ENCODE measurements at places on chromosomes 13 and 19.

GRCh38 chr13:45415112-45415511, 3.1 kb downstream of the SLC25A30 start:
- no peaks in the 10 kb centered on the region for H3K27me3 ChIP-seq
- peak overlapping the region; percentile 44 for H3K4me3 ChIP-seq
- H3K27ac ChIP-seq = no peak overlapping the region

DNA sequence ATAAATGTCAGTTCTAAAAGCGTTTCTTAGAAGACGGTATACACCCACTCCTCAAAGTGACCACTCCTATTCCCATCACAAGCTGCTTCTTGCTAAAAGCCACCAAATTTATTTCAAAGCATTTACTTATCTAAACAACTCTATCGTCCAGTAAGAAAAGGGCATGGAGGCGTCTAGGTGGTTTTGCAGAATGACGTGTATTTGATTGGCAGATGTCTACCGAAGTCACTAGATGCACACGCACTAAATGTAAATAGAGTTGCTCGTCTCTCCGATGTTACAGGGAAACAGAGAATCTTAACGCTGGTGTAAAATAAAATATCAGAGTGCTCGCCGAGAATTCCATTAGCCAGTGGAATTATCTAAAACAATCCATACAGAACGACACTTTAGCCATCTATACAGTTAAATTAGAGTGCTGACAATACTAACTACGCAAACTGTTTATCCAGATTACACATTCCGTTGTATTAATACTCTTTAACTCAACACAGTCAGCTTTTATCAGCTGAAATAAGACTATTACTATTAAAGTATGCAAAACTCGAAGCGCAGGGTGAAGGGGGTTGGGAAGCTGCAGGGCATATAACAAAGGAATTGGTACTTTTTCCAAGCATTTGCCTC, 1.9 kb downstream of the KLF12 start:
- no peaks in the 10 kb centered on the region for H3K36me3 ChIP-seq
- peak; percentile 24 for DNase-seq
- H3K4me3 ChIP-seq = peak overlapping the region; percentile 85
- H3K4me1 ChIP-seq = peaks cover 33% of the 10 kb centered on the region
- peak overlapping the region; percentile 89 for H3K27ac ChIP-seq
- no peaks in the 10 kb centered on the region for H3K27me3 ChIP-seq

- H3K36me3 ChIP-seq = no peaks in the 10 kb centered on the region
- no peaks in the 10 kb centered on the region for H3K4me1 ChIP-seq
- H3K4me3 ChIP-seq = no peak overlapping the region
- no peaks in the 10 kb centered on the region for H3K27me3 ChIP-seq
- no peak for DNase-seq
Measured at GRCh38 chr19:1465191-1466016, 13.6 kb downstream of the C19orf25 start.

- H3K4me3 ChIP-seq = no peak overlapping the region
- no peaks in the 10 kb centered on the region for H3K36me3 ChIP-seq
- no peaks in the 10 kb centered on the region for H3K27me3 ChIP-seq
- H3K4me1 ChIP-seq = no peaks in the 10 kb centered on the region
- DNase-seq = no peak
- H3K27ac ChIP-seq = no peak overlapping the region
Measured at GRCh38 chr13:109655611-109656010, 130.8 kb downstream of the IRS2 start.

GRCh38 chr13:22506096-22506691, 674.6 kb upstream of the SGCG start:
- H3K36me3 ChIP-seq = no peaks in the 10 kb centered on the region
- H3K27me3 ChIP-seq = no peaks in the 10 kb centered on the region
- no peak for DNase-seq

GRCh38 chr19:1156305-1156801, 17.7 kb downstream of the SBNO2 start:
- DNase-seq = peak; percentile 55
- H3K4me3 ChIP-seq = no peak overlapping the region
- H3K4me1 ChIP-seq = peaks cover 11% of the 10 kb centered on the region
- no peaks in the 10 kb centered on the region for H3K27me3 ChIP-seq

DNA sequence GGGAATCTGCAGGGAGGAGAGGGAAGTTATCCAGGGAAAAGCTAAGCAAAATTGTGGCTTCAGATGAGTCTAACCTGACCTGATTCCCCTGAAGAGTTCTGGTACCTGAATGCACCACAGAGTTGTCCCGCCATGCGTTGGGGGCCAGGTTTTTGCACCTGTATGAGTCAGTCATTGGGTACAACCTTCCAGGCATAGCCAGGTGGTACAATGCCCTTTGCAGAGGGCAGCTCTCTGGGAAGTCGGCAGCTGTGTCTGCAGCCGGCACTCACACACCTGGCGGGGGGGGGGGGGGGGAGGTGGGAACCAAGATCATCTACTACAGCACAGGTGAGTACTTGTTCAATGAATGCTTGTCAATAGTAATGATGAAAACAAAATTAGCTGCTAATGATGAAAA, 52.5 kb upstream of the GTF3A start:
- no peak overlapping the region for H3K27ac ChIP-seq
- no peaks in the 10 kb centered on the region for H3K36me3 ChIP-seq
- no peaks in the 10 kb centered on the region for H3K4me1 ChIP-seq
- no peak for DNase-seq

- H3K36me3 ChIP-seq = no peaks in the 10 kb centered on the region
- H3K4me1 ChIP-seq = no peaks in the 10 kb centered on the region
- H3K27me3 ChIP-seq = no peaks in the 10 kb centered on the region
- H3K4me3 ChIP-seq = no peak overlapping the region
Measured at GRCh38 chr13:96636001-96636709, 358.1 kb downstream of the OXGR1 start.

DNA sequence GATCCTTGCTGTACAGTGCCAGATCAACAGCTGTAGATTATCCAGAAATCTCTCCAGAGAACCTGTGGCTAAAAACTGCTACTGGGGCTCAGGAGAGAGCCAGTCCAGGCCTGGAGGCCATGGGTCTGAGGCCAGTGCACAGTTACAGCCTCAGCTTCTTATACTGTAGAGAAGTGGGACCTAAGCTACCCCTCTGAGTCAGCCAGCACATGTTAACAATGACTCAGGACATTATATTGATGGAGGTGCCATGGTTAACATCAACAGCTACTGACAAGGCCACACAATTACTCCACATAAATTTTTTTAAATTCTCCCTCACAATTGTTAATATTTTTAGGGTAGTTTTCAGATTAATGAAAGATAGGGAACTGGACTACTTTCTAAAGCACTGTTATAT, 138.5 kb downstream of the RBM26 start:
- no peak overlapping the region for H3K27ac ChIP-seq
- H3K4me1 ChIP-seq = no peaks in the 10 kb centered on the region
- H3K4me3 ChIP-seq = no peak overlapping the region
- no peak for DNase-seq
- H3K36me3 ChIP-seq = no peaks in the 10 kb centered on the region

DNA sequence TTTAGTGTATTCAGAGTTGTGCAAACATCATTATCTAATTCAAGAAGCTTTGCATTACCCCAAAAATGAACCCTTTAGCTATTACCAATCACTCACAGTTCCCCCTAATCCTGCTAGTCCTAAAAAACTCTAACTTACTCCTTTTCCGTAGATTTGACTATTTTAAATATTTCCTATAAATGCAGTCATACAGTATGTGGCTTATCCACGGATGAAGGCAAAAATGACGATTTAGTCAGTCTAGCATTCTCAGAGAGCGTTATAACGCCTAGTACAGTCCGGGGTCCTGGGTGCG, 587 bp upstream of the ZNF383 start:
- H3K36me3 ChIP-seq = peaks cover 5% of the 10 kb centered on the region
- no peak for DNase-seq
- peak overlapping the region; percentile 99 for H3K4me3 ChIP-seq
- H3K4me1 ChIP-seq = peaks cover 5% of the 10 kb centered on the region

- H3K27ac ChIP-seq = no peak overlapping the region
- no peaks in the 10 kb centered on the region for H3K36me3 ChIP-seq
- no peak overlapping the region for H3K4me3 ChIP-seq
- no peak for DNase-seq
- no peaks in the 10 kb centered on the region for H3K27me3 ChIP-seq
Measured at GRCh38 chr13:97715763-97716162, 237.7 kb upstream of the IPO5 start.

DNA sequence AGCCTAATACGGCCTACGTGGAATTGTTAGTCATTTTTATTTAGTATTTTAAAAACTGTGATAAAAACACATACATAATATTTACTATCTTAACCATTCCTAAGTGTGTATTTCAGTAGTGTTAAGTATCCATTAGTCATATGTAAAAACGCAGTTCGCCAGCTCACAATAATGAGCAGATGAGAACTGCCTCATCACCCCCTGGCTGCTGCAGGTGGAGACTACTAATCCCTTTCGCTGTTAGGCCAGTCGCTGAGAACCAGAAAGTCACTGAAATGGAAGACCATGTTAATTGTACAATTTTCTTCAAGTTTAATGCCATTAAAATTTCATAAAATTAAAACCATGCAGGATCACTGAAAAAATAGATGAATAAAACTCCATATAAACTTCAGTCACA, 1.6 kb downstream of the ESD start:
- H3K4me1 ChIP-seq = peaks cover 16% of the 10 kb centered on the region
- H3K4me3 ChIP-seq = no peak overlapping the region
- peaks cover 12% of the 10 kb centered on the region for H3K36me3 ChIP-seq
- DNase-seq = peak; percentile 22

- DNase-seq = peak; percentile 51
- H3K27ac ChIP-seq = peak overlapping the region; percentile 53
- H3K4me1 ChIP-seq = peaks cover 55% of the 10 kb centered on the region
- no peaks in the 10 kb centered on the region for H3K27me3 ChIP-seq
- H3K4me3 ChIP-seq = peak overlapping the region; percentile 89
Measured at GRCh38 chr19:47228937-47229675, 1.9 kb downstream of the BBC3 start.

- no peaks in the 10 kb centered on the region for H3K4me1 ChIP-seq
- H3K36me3 ChIP-seq = no peaks in the 10 kb centered on the region
- no peaks in the 10 kb centered on the region for H3K27me3 ChIP-seq
- H3K4me3 ChIP-seq = no peak overlapping the region
- no peak overlapping the region for H3K27ac ChIP-seq
Measured at GRCh38 chr13:112220296-112220875, 153.4 kb downstream of the SOX1 start.

- H3K27me3 ChIP-seq = no peaks in the 10 kb centered on the region
- peak overlapping the region; percentile 39 for H3K4me3 ChIP-seq
Measured at GRCh38 chr19:38003438-38004185, 96.6 kb downstream of the SIPA1L3 start.

- H3K4me3 ChIP-seq = peak within 1 kb of the TSS; percentile 28
- no peak within 1 kb of the TSS for H3K27ac ChIP-seq
- no peak for DNase-seq
Measured at GRCh38 chr19:460877-461720, at the start of gene SHC2. TSS of gene SHC2 (minus strand) at chr19:461033. CDS start at chr19:460996, 37 bp downstream.

DNA sequence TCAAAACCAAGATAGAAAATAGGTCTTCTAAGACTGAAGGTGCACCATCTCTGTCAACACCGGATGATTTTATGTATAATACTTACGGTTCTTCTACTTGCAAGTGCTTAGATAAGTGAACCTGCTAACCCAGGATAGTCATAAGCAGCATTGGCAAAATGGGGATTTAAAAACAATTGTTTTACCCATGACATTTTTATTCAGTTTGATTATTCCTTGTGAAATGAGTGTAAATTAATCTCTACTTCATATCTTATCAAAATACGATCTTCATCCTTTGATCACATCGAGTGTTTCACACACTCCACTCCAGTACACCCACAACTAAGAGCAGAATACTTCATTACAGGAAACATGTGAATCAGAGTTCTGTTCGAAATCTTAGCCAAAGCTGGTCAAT, 23.0 kb upstream of the MTRF1 start:
- peaks cover 4% of the 10 kb centered on the region for H3K4me1 ChIP-seq
- H3K27me3 ChIP-seq = no peaks in the 10 kb centered on the region
- H3K36me3 ChIP-seq = no peaks in the 10 kb centered on the region
- H3K4me3 ChIP-seq = no peak overlapping the region
- DNase-seq = no peak

DNA sequence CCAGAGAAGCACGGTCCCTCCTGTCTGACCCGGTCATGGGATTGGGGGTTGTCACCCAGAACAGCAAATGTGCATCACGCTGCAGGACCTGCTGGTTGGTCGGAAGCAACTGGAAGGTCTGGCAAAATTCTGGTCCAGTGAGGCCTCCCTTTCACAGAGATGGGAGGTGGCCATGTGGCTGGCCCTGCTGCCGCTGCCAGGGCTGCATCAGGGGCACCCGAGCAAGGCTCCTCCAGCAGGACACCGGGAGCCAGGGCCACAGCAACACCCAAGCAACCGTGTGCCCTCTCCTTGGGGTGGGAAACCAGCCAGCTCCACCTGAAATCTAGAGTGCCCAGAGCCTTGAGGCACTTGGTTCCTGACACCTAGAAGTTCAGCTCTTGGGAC, 11.5 kb upstream of the GAS6 start:
- no peak overlapping the region for H3K4me3 ChIP-seq
- H3K27ac ChIP-seq = no peak overlapping the region
- no peaks in the 10 kb centered on the region for H3K27me3 ChIP-seq

DNA sequence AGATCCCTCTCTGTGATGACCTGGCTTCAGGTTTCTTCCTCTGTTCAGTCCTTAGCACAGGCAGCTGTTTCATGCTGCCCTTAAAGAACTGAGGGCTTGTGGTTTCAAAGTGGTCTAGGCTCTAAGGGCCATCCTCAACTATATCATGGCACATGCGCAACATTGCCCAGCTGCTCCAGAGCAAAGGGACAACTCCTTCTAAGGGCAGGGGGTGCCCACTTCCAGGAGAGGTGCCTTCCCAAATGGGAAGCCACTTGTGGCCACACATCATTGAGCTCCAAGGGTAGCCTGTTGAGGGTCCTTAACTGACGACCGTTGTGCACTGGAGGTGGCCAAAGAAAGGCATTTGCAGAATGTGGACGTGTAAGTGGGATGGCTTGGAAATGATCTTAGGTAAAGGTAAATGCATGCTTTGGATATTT, 7.3 kb downstream of the GPR183 start:
- H3K36me3 ChIP-seq = no peaks in the 10 kb centered on the region
- H3K4me1 ChIP-seq = peaks cover 3% of the 10 kb centered on the region
- no peaks in the 10 kb centered on the region for H3K27me3 ChIP-seq
- no peak for DNase-seq

DNA sequence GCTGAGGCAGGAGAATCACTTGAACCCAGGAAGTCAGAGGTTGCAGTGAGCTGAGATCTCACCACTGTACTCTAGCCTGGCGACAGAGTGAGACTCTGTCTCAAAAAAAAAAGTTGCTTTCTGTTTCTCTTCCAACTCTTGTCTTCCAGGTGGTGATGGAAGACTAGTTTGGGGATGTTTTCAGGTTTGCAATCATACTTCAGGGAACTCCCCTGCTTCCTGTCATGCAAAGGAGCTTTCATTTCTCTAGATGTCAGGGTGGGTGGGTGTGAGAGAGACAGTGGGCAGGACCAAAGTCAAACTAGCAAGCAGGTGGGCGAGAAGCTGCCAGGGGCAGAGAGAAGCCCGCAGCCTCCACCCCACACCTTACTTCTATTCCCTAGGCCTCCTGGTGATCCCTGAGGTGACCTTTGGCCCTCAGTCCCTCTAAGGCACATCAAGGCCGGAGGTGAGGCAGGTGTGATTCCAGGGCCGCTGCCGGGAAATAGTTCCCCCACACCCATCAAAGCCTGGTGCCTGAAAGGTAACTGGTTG, 25.7 kb downstream of the CCNE1 start:
- no peak overlapping the region for H3K27ac ChIP-seq
- no peaks in the 10 kb centered on the region for H3K4me1 ChIP-seq
- H3K4me3 ChIP-seq = no peak overlapping the region
- no peak for DNase-seq
- no peaks in the 10 kb centered on the region for H3K36me3 ChIP-seq
- H3K27me3 ChIP-seq = peaks cover 9% of the 10 kb centered on the region

All from astrocyte (in vitro differentiated cells and primary cell).